Mucosa of gallbladder (tissue), 1 donor: ENCODE measurements at places on chromosomes 11 and 22. TPM values are rescaled to one million over a fixed set of nuclear protein-coding genes. Genes with fewer than 3 reads are reported as not detected.

The ALDH3B1 gene
- total RNA-seq = 34.8 TPM

The SYT12 gene
- 0.58 TPM for total RNA-seq

The CRYBB2 gene
- total RNA-seq = not detected

The DUSP8 gene
- 35.6 TPM for total RNA-seq

The ST14 gene
- total RNA-seq = 193 TPM

The RAC2 gene
- total RNA-seq = 46.4 TPM

The RBMXL2 gene
- not detected for total RNA-seq

The KCNJ11 gene
- 11.9 TPM for total RNA-seq

The SAMM50 gene
- 51.8 TPM for total RNA-seq

The MCAT gene
- 29.3 TPM for total RNA-seq

The KRTAP5-7 gene
- total RNA-seq = not detected

The ZNF214 gene
- total RNA-seq = 4.1 TPM

The PDE3B gene
- total RNA-seq = 7.5 TPM

The KRTAP5-8 gene
- total RNA-seq = not detected

The FAM227A gene
- 5.1 TPM for total RNA-seq

The RPS19BP1 gene
- 76.9 TPM for total RNA-seq

The PATE4 gene
- total RNA-seq = not detected

The CFAP300 gene
- 7.1 TPM for total RNA-seq

The C22orf42 gene
- not detected for total RNA-seq

The TH gene
- total RNA-seq = 2.1 TPM

The POU2AF1 gene
- total RNA-seq = 12.9 TPM

The CECR2 gene
- total RNA-seq = 0.89 TPM

The LRRC75B gene
- 49.4 TPM for total RNA-seq

The RFPL1 gene
- not detected for total RNA-seq

The SPON1 gene
- 195 TPM for total RNA-seq

The LBHD1 gene
- total RNA-seq = 7.7 TPM

The TAGLN gene
- total RNA-seq = 2,517 TPM

The CASP12 gene
- 2.0 TPM for total RNA-seq

The LYVE1 gene
- total RNA-seq = 19.7 TPM

The DEUP1 gene
- 0.14 TPM for total RNA-seq

The SCGB1D2 gene
- not detected for total RNA-seq

The OR52A1 gene
- total RNA-seq = not detected

The DGAT2 gene
- total RNA-seq = 5.8 TPM

The OR51E2 gene
- total RNA-seq = 0.63 TPM

The FOLR1 gene
- 7.0 TPM for total RNA-seq

The RHOG gene
- 57.2 TPM for total RNA-seq

The SMTNL1 gene
- not detected for total RNA-seq

The BIK gene
- 19.0 TPM for total RNA-seq

The POLD4 gene
- 87.5 TPM for total RNA-seq

The SLC22A12 gene
- total RNA-seq = not detected

The GAB2 gene
- total RNA-seq = 25.9 TPM

The DESI1 gene
- total RNA-seq = 39.4 TPM

The USP2 gene
- 7.3 TPM for total RNA-seq

The NCR3LG1 gene
- 8.2 TPM for total RNA-seq
